Tongue (tissue), 3 donors: ENCODE measurements at places on chromosomes 12 and 14. TPM values are rescaled to one million over a fixed set of nuclear protein-coding genes. Genes with fewer than 3 reads are reported as not detected.
A peak's percentile ranks its signal among the peaks of the same experiment; 100 is the strongest.

The LYZ gene
- 32.8 TPM for total RNA-seq

DNA sequence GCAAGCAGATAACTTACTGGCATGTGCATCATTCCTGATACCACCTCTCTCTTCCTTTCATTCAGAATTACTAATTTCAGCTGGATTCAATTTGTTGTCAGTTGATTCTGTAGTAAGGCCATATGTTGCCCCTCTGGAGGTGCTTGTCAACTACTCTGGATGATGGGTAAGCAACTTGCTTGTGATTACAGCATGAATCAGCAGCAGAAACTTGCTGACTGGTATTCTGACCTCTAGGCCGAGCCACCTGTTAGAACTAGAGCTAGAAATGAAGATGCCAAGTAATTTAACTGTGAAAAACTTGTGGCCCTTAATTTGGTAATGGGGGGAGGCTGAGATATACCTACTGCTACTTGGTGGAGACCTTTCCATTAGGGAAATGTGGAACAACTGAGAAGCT is 5.1 kb downstream of the RNF10 start:
- no peak for DNase-seq

DNA sequence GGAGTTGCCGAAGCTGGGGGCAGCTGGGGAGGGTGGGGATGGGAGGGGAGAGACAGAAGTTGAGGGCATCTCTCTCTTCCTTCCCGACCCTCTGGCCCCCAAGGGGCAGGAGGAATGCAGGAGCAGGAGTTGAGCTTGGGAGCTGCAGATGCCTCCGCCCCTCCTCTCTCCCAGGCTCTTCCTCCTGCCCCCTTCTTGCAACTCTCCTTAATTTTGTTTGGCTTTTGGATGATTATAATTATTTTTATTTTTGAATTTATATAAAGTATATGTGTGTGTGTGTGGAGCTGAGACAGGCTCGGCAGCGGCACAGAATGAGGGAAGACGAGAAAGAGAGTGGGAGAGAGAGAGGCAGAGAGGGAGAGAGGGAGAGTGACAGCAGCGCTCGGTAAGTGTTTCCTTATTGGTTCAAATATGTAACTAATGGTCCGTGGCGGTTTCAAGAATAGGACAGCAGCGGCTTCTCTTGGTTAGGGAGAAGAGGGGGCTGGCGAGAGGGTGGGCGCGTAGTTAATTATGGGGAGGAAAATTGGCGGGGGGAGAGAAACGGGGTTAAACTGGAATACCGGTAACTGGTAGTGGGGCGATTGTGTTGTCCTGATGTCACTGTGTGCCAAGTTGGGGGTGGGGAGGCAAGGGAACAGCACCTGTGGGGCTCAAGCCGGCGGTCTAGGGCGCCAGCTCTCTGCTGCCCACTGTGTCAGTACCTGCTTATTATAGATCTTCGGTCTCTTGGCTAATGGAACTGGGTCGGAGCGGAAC is 8.4 kb downstream of the HOXC8 start:
- no peak for DNase-seq

- peak; percentile 31 for DNase-seq
These were observed 4.6 kb downstream of the BTG1 start for GRCh38 chr12:92140896-92141536.

GRCh38 chr12:10590966-10591365 is 22.4 kb downstream of the MAGOHB start:
- DNase-seq, result no peak

The PRMT5 gene
- 64.8 TPM for total RNA-seq

The KCTD10 gene
- total RNA-seq, result 42.6 TPM

The RFX4 gene
- total RNA-seq, result 0.21 TPM

- peak; percentile 67 for DNase-seq
These were observed 790 bp downstream of the BTG1 start for GRCh38 chr12:92144631-92145480.

DNA sequence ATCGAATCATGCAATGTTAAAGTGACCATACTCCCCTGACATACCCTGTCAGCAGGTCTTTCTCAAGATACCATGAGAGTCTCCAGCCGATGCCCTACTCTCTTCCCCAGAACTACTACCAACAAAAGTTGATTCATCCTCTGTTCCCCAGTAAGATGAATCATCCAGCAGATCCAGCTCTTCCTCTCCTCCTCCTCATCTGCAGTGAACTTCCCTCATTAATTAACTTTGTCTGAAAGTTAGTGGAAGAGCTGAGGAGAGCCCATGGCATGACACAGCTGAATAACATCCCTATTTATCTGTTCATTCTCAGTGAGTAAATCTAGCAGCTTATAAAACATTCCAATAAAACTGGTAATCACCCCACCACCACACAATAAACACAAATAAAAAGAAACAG is 213.4 kb downstream of the EGLN3 start:
- DNase-seq, result no peak

DNA sequence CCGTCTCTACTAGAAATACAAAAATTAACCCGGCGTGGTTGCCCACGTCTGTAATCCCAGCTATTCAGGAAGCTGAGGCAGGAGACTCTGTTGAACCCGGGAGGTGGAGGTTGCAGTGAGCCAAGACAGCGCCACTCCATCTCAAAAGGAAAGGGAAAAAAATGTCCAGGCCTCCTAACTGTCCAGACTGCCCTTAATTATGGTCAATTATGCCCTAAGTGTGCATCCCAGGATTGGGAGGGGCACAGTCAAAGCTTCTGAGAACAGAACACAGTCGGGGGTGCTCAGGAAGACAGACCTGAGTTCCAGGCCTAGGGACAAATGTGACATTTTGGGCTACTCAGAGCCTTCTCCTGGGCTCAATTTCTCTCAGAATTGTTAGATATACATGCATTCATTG is 31.8 kb upstream of the SMUG1 start:
- DNase-seq, result no peak

DNA sequence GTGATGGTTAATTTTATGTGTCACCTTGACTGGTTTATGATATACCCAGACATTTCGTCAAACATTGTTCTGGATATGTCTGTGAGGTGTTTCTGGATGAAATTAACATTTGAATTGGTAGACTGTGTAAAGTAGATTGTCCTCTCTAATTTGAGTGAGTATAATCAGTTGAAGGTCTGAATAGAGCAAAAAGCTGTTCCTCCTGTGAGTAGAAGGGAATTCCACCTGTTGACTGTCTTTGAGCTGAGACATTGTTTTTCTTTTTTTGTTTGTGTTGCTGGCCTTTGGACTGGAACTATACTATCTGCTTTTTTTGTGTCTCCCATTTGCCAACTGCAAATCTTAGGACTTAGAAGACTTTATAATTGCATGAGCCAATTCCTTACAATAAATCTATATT is 920.9 kb upstream of the LRFN5 start:
- no peak for DNase-seq

DNA sequence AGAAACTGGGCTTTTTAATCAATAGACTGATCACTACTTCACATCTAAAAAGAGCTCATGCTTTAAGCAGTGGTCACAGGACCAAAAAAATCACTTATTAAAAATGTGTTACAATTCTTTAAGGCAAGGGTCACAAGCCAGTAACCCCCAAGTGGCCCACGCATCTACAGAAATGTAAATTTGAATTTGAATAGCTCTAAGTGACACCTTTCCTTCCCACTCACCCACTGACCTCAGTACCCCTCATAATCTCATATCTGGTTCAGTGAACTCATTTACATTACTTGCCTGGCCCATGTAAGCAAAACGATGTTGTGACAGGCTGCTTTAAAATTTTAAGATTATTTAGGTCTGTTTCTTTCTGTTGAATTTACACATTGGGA is 27.4 kb downstream of the NELL2 start:
- no peak for DNase-seq

DNA sequence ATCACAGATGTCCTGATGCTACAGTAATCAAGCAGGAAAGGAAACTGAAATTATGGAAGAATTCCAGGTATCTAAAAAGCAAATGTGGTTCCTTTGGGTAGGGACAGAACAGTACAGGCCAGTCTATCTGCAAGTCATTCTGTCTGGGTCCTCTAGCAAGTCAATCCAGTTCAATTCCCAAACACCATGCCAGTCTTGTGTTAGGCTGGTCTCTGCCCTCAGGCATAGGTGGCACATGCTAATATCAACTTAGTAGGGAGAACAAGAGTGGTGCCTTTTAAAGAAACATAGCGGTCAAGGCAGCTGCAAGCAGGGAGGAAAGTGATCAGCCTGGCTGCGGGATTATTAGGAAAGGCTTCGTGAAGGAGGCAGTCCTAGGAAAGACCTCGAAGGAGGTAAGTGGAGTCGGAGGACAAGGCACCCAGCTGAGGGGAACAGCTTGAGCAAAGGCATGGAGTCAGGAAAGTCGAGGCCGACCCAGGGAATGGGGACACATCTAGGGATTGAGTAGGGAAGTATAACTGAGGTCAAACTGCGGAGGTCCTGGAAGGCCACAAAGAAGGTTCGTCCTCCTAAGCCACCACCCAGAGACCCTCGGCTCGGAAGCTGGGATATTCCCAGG is 3.8 kb upstream of the PLEKHG6 start:
- no peak for DNase-seq
